ENCODE measurements at places on chromosomes 6 and 20.

DNA sequence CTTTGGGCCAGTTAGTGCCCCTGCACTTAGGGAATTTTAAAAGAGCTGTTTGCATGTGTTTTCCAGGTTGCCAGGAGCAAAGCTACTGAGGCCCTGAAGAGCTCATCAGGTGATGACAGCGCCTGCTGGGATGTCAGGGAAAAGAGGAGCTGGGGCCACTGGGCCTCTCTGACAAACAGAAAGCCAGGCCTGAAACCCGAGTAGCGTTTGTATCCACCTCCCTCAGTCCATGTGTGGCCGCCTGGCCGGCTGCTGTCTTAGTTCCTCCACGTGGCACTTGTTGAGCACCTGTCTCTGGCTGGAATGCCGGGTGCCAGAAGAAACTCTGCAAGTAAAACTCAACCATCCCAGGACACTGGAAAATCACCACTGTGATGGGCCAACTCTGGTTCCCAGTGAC is 601.2 kb downstream of the CDH26 start:
- DNase-seq: no peak

DNA sequence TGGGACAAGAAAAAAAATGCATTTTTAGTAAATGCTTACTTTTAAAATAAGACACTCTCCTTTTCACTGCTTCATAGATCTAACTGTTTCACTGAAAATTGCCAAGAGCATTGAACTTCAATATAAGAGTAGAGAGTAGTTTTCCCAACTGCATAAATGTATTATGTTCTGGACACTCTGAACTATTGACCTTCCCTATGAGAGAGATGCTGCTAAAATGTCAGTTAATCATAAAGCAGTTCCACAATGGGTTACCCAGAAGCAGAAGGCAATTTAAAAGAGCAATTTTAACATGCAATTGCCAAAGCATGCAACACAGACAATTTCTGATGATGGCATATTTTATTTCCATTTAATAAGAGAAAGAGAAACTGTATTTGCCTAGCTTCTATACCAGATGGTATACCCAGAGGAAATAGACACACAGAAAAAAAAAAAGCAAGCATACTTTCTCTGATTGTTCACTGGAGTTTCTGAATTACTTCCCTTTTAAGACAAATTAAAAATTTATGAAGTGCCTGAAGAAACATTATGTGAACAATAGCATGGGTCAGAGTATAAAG is 279.1 kb upstream of the THEMIS start:
- DNase-seq: no peak

DNA sequence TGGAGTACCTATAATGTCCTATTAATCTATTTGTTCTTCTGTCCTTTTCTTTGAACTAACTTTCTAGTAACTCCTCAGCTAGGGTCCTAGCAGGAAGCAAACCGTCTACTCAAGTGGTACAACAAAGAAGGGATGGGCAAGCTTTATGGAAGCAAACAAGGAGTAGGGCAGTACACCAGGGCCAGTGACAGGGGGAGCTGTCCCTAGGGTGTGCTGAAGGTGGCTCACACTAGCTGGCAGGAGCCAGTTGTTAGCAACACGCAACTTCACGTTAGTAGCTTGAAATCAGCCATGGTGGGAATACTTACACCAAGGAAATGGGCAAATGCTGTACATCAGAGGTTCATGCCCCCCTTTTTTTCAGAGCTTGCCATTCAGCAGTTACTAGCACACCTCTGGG is 74.0 kb upstream of the EYA2 start:
- no peak for DNase-seq

DNA sequence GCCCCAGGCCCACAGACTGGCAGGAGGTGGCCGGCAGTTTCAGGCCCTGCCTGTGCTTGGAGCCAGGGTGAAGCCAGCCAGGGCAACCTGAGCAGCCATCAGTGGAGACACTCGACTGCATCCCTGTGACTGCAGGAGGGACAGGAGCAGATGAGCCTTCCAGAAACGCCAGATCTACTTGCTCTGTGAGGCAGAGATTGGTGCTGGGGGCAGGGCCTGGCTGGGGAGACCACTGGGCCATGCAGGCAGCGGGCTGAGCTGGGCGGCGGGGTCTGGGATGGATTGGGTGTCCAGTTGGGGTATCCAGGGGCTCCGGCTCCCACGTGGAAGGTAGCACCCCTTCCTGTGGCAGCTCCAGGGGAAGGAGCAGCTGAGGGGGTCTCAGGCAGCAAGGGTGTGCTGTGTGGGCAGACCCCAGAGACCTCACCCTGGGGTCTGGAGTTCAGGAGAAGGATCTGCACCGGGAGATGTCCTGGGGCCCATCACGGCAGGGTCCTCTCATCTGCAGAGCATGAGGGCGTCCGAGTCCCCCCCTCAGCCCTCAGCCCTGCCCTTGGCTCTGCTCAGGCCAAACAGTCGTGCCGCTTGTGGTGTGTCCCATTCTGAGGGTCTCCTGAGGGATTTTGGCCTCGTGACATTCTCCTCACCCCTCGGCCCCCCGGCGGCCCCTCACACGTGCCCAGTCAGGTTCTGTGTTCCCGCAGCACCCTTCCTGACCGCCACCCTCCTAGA is 334.9 kb downstream of the TAF4 start:
- no peak for DNase-seq

DNA sequence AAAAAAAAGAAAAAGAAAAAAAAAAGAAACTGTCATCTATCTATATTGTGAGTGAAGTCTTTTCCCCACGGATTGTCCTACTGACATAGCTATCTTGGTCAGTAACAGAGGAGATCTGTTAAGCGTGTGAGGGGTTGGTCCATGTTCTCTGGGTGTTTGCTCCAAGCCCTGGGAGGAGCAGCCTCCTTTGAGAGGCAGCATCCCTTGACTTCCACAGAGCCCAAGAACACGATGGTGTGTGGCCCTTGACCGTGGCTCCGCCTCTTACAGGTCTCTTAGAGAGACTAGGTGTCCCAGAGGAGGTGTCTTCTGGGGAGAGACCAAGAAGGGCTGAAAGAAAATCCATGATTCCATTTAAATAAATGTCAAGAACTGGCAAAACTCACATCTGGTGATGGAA is 60.1 kb upstream of the GTSF1L start:
- DNase-seq: no peak

DNA sequence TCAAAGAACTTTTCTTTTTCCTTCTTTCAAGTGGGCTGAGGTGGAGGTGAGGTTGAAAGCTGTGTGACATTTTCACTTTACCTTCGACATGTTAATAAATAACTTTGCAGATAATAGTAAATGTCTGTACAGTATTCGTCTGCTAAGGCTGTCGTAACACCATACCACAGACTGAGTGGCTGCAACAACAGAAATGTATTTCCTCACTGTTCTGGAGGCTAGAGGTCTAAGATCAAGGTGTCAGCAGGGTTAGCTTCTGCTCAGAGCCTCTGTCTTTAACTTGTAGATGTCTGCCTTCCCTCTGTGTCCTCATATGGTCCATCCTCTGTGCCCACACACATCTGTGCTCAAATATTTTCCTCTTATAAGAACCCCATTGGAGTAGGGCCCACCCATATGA is 14.9 kb downstream of the PHACTR2 start:
- DNase-seq: no peak

DNA sequence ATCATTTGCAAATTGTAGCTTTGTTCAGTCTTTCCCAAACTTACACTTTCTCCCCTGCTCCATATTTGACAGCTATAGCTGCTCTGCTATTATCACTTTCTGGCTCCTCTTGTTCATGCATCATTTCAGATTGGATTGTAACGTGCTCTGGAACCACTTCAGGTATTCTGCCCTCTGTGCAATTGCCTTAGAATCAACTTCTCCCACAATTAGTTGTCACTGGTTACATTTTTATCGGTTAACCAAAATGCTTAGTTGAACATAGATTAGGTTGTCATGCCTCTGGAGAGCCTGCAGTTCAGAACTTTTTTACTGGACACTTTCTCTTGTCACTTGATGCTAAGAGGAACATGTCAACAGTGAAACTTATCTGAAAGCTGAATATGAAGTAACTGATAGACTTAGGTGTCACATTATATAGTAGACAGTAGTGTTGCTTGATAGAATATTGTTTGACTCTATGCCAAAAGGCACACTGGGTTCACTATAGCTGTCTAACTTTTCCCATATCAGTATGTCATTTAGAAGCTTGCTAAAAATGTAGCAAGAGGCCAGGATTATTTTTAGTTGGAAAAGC is 127.7 kb upstream of the PTPRK start:
- DNase-seq: no peak

DNA sequence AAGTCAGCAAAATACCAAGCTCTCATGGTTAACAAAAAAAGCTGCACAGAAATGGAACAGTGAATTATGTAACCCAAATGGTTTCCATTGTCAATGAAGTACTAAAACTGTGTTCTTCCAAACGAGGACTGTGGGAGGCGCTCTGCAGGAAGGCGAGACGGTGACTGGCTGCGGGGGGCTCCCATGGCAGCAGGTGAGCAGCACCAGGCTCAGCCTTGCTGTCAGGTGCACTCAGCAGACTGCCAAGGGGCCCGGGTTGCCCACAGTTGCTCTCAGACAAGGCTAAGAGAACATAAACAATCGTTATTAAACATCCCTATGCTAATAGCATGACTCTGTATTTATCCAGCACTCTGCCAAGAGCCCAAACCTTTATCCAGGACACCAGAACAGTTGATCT is 630.3 kb upstream of the ARID1B start:
- DNase-seq: no peak

GRCh38 chr6:90290811-90291420 is 5.7 kb downstream of the BACH2 start:
- DNase-seq: no peak

DNA sequence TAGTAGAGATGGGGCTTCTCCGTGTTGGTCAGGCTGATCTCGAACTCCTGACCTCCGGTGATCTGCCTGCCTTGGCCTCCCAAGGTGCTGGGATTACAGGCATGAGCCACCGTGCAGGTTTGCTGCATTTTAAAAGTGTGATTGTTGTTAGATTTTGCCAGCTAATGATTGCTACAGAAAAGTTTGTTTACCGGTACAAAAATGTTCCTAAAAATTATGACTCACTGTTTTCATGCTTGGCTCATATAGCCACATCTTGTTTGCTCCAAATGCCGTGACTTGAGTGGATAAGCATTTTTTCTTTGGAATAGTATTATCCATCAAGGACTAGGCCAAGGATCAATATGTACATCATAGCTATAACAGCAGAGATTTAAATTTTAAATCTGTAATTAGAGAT is 24.3 kb downstream of the LRRN4 start:
- no peak for DNase-seq

DNA sequence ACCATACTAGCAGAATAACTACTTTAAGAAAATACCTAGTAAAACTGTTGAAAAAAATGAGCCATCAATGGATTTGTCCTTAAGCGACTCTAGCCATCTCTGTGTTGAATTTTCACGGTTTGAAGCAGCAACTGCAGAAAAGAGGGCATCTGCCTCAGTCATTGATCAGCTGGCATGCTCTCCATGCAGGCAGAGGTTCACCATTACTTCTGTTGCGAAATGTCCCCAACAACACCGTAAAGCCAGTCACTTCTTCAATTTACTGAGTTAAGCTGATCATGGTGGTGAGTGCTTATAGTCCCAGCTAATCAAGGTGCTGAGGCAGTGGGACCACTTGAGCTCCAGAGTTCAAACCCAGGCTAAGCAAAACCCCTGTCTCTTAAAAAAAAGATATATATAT is 11.1 kb downstream of the TPD52L1 start:
- DNase-seq: no peak

GRCh38 chr6:155454008-155454407 is 1.6 kb downstream of the NOX3 start:
- no peak for DNase-seq

- no peak for DNase-seq
These were observed 88.0 kb downstream of the BANF2 start for GRCh38 chr20:17787816-17788215.

DNA sequence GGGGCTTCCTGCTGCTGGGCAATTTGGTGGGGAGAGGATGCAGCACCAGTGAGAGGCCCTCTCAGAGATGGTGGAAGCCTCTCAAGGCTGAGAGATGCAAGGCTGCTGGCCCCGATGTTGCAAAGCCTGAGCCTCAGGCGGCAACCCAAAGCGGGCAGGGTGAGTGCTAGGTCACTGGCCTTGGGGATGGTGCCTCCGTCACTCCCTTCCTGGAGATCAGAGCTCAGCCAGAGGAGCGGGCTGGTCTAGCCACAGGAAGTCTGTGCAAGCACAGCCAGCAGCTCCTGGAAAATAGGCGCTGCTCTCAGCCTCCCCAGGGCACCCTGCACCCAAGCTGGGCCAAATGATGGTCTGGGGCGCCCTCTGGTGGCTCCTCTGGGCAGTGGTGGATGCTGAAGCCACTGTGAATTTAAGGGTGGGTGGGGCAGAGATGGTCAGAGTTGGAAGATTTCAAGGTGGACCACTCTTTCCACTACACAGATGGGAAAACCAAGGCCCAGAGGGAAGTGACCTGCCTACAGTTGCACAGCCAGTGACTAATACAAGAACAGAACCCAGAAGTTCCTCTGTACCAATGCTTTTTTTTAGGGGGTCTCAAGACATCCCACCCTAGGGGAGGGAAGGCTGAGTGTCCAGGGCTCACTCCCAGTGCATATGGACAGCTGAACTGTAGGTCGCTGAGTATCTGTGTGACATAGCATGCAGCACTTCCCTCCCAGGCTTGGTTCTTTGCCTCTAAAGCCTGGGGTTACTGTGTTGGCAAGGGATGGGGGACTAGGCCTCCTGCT is 20.8 kb downstream of the C20orf203 start:
- DNase-seq: peak; percentile 79

DNA sequence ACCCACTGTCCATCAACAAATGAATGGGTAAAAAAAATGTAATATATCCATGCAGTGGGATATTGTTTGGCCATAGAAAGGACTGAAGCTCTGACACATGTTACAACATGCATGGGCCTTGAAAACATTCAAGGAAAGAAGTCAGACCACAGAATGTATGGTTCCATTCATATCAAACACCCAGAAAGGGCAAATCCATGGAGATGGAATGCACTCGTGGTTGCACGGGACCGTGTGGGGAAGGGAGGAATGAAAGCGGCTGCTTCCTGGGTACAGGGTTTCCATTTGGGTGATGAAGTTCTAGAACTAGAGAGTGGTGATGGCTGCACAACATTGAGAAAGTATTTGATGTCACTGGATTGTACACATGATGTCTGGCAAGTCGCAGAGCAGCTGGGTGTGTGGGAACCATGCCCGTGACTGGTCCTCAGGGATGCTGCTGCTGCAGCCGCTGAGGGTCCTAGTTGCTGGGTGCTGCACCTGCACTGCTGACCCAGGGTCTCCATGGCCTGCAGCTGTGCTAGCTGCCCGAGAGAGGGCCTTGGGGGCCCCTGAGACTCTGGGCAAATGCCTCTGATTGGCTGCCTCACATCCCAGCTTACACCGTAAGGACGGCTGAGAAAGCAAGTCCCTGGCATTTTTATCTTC is 220.3 kb downstream of the NRN1 start:
- no peak for DNase-seq

- no peak for DNase-seq
These were observed 220.4 kb downstream of the PLCB1 start for GRCh38 chr20:8352486-8352885.

GRCh38 chr6:104710543-104711335 is 149.0 kb downstream of the HACE1 start:
- DNase-seq: no peak
